Immature natural killer cell (primary cell): ENCODE measurements at places on chromosomes 12 and 14.

- no peaks in the 10 kb centered on the region for H3K27me3 ChIP-seq
- no peak overlapping the region for H3K27ac ChIP-seq
- H3K4me3 ChIP-seq, result no peak overlapping the region
- no peak for DNase-seq
- no peaks in the 10 kb centered on the region for H3K36me3 ChIP-seq
Observed at GRCh38 chr12:75708802-75709201, 197.4 kb upstream of the KRR1 start.

DNA sequence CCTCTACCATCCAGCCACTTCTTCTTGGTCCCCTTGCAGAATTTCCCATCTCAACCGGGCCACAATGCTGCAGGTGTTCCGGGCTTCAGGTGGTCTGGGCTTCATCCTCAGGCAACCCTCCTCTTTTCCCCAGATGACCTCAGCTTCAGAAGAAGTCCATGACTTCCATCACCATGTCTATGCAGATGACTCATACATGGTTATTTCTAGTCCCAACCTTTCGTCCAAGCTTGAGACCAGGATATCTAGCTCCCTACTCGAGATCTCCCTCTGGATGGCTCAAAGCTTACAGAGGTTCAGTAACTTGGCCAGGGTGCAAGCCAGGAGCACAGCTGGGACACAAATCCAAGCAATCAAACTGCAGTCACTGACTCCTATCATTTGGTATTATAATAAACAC lies 154.6 kb upstream of the NOS1 start:
- no peaks in the 10 kb centered on the region for H3K36me3 ChIP-seq

- no peaks in the 10 kb centered on the region for H3K36me3 ChIP-seq
- DNase-seq, result no peak
- H3K4me3 ChIP-seq, result no peak overlapping the region
- H3K27ac ChIP-seq, result no peak overlapping the region
Observed at GRCh38 chr12:26156201-26156871, 31.5 kb upstream of the BHLHE41 start.

DNA sequence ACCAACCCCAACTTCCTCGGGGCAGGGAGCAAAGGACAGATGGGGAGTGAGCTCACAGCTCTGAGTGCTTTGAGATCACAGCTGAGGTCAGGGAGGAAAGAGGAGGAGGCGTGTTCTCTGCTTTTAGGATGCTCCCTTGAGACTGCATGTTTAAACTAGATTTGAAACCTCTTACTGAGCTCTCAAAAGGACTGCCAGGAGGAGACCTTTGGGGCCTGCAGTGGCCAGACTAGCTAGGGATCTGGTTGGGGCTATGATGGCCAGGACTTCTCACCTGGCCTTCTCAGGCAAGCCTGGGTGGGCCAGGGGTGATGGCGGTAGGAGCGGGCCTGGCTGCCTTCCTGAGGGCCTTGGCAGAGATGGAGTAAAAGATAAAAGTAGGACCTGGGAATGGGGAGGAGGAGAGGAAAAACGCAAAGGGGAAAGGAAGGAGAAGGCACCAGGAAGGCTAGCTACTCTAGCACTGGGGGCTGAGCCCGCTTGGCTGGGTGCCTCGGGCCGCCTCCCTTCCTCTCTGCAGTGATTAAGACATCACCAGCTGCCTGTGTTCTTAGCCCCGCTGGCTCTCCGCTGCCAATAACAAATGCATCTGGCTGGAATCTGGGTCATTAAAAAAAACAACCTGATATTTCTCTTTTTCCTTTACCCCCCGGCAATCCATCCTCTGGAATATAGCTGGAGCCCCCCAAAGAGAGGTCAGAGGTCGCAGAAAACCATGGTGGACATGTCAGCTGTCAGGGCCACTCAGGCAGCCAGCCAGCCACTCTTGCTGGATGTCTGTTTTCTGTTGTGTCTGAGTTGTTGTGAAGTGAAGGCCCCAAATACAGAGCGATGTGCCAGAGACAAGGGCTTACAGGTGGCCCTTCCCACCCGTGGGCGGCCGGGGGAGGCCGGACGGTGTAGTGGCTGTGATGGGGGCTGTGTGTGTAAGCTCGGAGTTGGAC lies 141.3 kb downstream of the TSPAN9 start:
- H3K4me3 ChIP-seq, result no peak overlapping the region
- no peaks in the 10 kb centered on the region for H3K36me3 ChIP-seq
- H3K4me1 ChIP-seq, result no peaks in the 10 kb centered on the region
- DNase-seq, result no peak

GRCh38 chr12:129373746-129374145 lies 520.5 kb downstream of the GLT1D1 start:
- H3K27me3 ChIP-seq, result no peaks in the 10 kb centered on the region
- no peak for DNase-seq
- no peaks in the 10 kb centered on the region for H3K4me1 ChIP-seq
- no peak overlapping the region for H3K27ac ChIP-seq
- no peaks in the 10 kb centered on the region for H3K36me3 ChIP-seq

- no peak overlapping the region for H3K4me3 ChIP-seq
- no peaks in the 10 kb centered on the region for H3K4me1 ChIP-seq
- H3K36me3 ChIP-seq, result no peaks in the 10 kb centered on the region
Observed at GRCh38 chr12:90028635-90029051, 320.0 kb upstream of the ATP2B1 start.

DNA sequence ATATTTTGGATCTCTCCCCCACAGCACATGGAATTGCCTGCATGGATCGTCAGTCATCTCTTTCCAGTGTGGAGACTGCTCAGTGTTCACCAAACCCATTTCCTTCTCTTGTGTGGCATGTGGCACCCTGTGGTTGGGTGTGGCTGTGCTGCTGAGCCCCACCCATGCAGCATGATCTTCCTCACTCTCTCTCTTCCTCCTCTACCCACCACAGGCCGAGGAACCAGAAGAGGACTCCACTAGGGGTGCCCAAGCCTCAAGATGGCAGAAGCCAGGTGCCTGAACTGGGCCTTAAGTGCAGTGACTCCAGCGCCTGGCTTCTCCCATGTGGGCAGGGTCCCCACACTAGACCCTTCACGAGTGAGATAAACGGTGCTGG lies 66.8 kb upstream of the GPR68 start:
- H3K27ac ChIP-seq, result peak overlapping the region; percentile 90
- DNase-seq, result peak; percentile 49
- H3K4me1 ChIP-seq, result peaks cover 51% of the 10 kb centered on the region
- H3K4me3 ChIP-seq, result peak overlapping the region; percentile 79
- peaks cover 13% of the 10 kb centered on the region for H3K27me3 ChIP-seq
- peaks cover 47% of the 10 kb centered on the region for H3K36me3 ChIP-seq

DNA sequence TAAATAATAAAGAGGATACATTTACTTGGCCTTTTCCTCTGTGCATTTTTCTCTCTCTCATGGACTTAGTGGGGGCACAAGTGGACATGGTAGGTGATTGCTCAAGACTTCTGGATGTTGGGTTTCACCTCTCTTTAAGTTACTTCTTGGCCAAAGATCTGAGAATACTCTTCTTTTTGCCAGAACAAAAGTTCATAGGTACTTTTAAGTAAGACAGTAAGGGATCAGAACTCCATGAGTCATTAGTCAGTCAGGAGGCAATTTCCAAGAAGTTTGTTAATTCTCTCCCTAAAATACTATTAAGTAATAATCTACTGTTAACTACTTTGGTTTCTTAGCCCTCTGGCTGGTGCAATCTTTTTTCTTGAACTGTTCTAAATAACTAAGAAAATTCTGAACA lies 84.2 kb downstream of the GRIP1 start:
- no peaks in the 10 kb centered on the region for H3K4me1 ChIP-seq
- H3K27me3 ChIP-seq, result peaks cover 3% of the 10 kb centered on the region
- H3K4me3 ChIP-seq, result no peak overlapping the region
- no peak for DNase-seq
- no peak overlapping the region for H3K27ac ChIP-seq
- no peaks in the 10 kb centered on the region for H3K36me3 ChIP-seq

- H3K27me3 ChIP-seq, result peaks cover 11% of the 10 kb centered on the region
- H3K36me3 ChIP-seq, result no peaks in the 10 kb centered on the region
- no peaks in the 10 kb centered on the region for H3K4me1 ChIP-seq
- DNase-seq, result no peak
Observed at GRCh38 chr12:93153321-93153720, 224.2 kb upstream of the EEA1 start.

DNA sequence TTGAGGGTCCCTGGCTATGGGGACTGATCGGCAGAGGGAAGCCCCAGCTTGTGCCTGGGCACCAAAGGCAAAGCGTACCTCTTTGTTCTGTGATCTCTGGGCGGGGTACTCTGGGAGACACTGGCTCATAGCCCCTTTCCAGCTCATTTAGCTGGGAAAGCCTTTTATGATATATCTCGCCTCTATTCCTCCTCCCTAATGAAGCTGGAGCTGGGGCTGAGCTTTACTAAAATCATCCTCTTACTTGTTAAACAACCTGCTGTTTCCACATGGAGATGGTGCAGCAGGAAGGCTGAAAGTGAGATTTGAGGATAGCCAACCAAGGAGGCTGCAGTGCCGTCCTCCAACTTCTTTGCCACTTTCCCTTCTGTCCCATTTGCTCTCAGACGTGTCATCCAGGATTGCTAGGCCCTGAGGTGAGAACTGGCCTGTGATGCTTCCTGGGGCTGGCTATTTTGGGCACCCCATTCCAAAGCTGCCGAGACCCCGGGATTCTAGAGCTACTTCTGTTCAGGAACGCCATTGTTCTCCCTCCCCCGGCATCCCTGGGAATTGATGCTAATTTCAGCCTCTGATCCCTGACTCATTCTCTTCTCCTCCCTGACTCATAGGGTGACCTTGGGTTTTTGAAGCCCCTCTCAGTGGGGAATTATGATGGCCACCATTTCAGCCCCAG lies 16.0 kb downstream of the PDE1B start:
- H3K27me3 ChIP-seq, result peaks cover 4% of the 10 kb centered on the region
- peaks cover 18% of the 10 kb centered on the region for H3K4me1 ChIP-seq
- DNase-seq, result no peak
- H3K4me3 ChIP-seq, result no peak overlapping the region
- no peak overlapping the region for H3K27ac ChIP-seq

DNA sequence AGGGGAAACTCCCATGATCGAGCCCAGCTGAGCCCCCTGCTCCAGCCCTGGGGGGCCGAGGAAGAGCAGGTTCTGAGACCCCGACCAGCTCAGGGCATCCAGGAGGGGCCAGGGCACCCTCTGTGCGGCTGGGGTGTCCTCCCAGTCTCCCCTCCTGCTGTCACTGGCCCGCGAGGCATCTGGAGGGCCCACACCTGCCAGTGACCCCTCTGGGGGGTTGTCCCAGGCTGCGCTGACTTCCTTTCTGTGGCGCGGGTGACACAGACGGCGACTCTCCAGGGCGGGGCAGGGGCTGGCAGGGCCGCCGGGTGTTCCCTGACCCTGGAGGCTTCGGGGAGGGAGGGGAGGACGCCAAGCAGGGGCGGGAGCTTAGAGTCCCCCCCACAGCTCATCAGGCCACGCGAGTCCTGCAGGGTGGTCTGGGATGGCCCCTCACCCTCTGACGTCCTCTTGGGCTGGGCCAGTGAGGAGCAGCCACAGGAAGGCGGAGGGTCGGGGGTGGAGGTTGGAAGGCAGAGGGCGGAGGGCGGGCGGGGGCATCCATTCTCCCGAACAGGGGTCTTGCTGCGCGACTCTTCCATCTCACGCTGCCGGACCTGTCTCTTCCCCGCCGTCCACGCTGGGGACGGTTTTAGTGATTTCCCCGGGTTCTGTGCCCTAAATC lies 38.6 kb upstream of the FBRSL1 start:
- H3K27me3 ChIP-seq, result peaks cover 4% of the 10 kb centered on the region
- no peaks in the 10 kb centered on the region for H3K36me3 ChIP-seq
- no peak overlapping the region for H3K4me3 ChIP-seq
- H3K4me1 ChIP-seq, result peaks cover 12% of the 10 kb centered on the region

DNA sequence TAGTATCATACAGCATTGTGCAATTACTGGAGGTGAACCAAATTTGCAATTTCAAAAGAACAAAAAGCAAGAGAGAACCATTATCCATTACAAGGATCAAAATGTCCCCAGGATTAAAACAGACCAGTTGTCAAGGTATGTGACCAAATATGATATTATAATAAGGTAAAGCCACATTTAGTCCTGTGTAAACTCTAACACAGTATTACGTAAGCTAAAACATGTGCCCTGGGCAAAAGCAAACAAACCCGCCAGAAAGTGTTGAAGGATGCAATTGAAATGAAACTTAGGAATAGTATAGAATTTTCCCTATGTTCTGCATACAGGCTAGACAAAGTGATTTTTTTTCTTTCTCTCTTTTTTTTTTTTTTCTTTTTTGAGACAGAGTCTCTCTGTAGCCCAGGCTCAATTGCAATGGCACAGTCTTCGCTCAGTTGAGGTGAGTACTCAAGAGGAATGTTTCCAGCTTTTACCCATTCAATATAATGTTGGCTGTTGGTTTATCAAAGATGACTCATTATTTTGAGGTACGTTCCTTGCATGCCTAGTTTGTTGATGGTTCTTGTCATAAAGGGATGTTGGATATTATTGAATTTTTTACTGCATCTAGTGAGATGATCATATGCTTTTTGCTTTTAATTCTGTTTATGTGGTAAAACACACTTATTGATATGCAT lies 137.1 kb upstream of the FOXG1 start:
- no peak overlapping the region for H3K4me3 ChIP-seq
- no peak overlapping the region for H3K27ac ChIP-seq
- H3K4me1 ChIP-seq, result no peaks in the 10 kb centered on the region

- no peaks in the 10 kb centered on the region for H3K4me1 ChIP-seq
- no peak overlapping the region for H3K4me3 ChIP-seq
- no peaks in the 10 kb centered on the region for H3K36me3 ChIP-seq
- H3K27ac ChIP-seq, result no peak overlapping the region
Observed at GRCh38 chr14:79581912-79582576, 629.3 kb downstream of the DIO2 start.

DNA sequence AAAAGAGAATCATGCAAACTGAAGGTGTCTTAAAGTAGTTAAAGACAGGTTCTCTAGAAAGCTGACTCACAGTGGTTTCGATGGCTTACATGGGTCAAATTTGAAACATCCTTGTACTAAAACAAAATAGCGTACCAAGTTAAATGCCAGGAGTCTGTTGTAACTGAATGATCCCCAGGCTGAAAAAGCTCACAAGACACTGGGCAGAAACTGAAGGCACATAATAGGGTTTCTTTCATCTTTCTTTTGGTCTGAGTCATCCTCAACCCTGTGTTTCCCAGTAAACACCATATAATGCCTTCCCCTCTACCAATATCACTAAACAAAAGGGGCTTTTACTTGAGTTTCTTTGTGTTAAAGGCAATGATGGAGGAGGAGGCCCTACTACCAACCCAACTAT lies 12.8 kb downstream of the ZFYVE1 start:
- H3K4me1 ChIP-seq, result peaks cover 33% of the 10 kb centered on the region
- no peak overlapping the region for H3K27ac ChIP-seq
- DNase-seq, result no peak
- peaks cover 6% of the 10 kb centered on the region for H3K36me3 ChIP-seq

DNA sequence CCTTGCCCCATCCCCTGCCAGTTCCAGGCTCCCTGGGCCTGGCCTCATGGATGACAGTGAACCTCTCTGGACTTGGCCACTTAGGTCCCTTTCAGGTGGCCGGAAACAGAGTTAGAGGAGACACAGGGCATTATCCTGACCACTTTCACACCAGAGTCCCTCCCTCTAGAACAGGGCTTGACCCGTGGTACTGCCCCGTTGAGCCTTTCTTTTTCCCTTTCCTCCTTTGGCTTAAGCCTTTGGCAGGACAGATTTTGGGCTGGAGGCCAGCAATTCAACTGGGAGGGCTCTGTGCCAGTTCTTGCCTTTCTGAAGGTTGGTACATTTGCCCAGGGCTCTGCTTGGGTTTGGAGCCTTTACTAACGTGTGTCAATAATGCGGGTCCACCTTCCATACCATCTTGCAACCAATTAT lies 22.8 kb downstream of the TPCN1 start:
- H3K27ac ChIP-seq, result no peak overlapping the region
- H3K27me3 ChIP-seq, result no peaks in the 10 kb centered on the region
- no peaks in the 10 kb centered on the region for H3K4me1 ChIP-seq
- no peak for DNase-seq
- H3K4me3 ChIP-seq, result no peak overlapping the region

- H3K4me1 ChIP-seq, result peaks cover 64% of the 10 kb centered on the region
- peak; percentile 89 for DNase-seq
- H3K36me3 ChIP-seq, result no peaks in the 10 kb centered on the region
- H3K27me3 ChIP-seq, result peaks cover 17% of the 10 kb centered on the region
- peak overlapping the region; percentile 99 for H3K27ac ChIP-seq
Observed at GRCh38 chr14:75247286-75247922, 31.2 kb upstream of the FOS start.
